ENCODE measurements at places on chromosomes 7 and 10. TPM values are rescaled to one million over a fixed set of nuclear protein-coding genes. Genes with fewer than 3 reads are reported as not detected.

GRCh38 chr10:30039567-30039966 is 19.8 kb downstream of the JCAD start:
- H3K27me3 ChIP-seq: no peaks in the 10 kb centered on the region
- no peak for DNase-seq
- no peaks in the 10 kb centered on the region for H3K4me1 ChIP-seq
- H3K4me3 ChIP-seq: no peak overlapping the region
- H3K36me3 ChIP-seq: peaks cover 2% of the 10 kb centered on the region

GRCh38 chr7:20172736-20173334 is 44.3 kb downstream of the MACC1 start:
- H3K36me3 ChIP-seq: no peaks in the 10 kb centered on the region
- H3K4me1 ChIP-seq: no peaks in the 10 kb centered on the region
- H3K4me3 ChIP-seq: no peak overlapping the region
- H3K27ac ChIP-seq: no peak overlapping the region

DNA sequence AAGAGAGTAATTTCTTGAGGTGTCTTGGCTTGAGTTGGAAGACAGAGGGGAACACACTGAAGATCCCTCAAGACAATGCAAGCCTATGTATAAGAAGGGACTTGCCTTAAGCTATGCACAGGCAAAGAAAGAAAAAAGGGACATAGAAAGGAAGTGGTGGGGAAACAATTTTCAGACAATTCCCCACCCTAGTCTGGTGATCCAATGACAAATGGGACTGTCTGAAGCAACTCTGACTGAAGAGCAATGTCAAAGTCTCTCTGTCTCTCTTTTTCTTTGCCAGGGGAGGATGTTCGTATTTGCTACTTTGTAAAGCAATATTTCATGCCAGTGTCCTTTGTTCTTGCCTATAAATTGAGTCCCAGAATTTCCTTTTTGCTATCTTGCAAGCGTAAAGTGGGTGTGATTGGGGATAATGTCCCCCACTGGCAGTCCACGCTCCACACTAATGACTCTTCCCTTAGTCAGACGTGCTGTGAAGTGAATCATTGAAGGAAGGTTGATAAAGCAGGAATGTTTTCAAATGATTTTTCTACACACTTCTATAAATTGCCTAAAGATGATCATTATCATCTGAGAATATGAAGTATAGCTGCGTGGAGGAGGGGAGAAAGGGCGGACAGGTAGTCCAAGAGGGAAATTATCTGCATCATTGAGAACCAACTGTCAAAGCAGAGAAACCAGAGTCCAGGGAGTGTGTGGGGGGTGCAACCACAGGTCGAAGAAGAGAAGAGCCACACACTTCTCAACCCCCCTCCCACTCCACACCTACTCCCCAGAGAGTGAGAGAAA is 243.8 kb upstream of the ETV1 start:
- no peak overlapping the region for H3K27ac ChIP-seq
- H3K4me3 ChIP-seq: no peak overlapping the region
- H3K36me3 ChIP-seq: no peaks in the 10 kb centered on the region
- H3K4me1 ChIP-seq: no peaks in the 10 kb centered on the region

GRCh38 chr7:43666938-43667337 is 62.4 kb downstream of the COA1 start:
- H3K4me1 ChIP-seq: no peaks in the 10 kb centered on the region
- no peak overlapping the region for H3K27ac ChIP-seq
- no peak overlapping the region for H3K4me3 ChIP-seq
- H3K36me3 ChIP-seq: no peaks in the 10 kb centered on the region
- DNase-seq: no peak

GRCh38 chr10:5530846-5531557 is 6.2 kb downstream of the CALML3 start:
- H3K4me1 ChIP-seq: peaks cover 8% of the 10 kb centered on the region
- no peaks in the 10 kb centered on the region for H3K27me3 ChIP-seq
- H3K36me3 ChIP-seq: no peaks in the 10 kb centered on the region
- H3K27ac ChIP-seq: no peak overlapping the region
- no peak overlapping the region for H3K4me3 ChIP-seq
- DNase-seq: no peak

GRCh38 chr7:128794020-128794419 is 2.3 kb downstream of the CCDC136 start:
- H3K27ac ChIP-seq: no peak overlapping the region
- H3K4me3 ChIP-seq: no peak overlapping the region
- DNase-seq: no peak
- peaks cover 9% of the 10 kb centered on the region for H3K4me1 ChIP-seq

DNA sequence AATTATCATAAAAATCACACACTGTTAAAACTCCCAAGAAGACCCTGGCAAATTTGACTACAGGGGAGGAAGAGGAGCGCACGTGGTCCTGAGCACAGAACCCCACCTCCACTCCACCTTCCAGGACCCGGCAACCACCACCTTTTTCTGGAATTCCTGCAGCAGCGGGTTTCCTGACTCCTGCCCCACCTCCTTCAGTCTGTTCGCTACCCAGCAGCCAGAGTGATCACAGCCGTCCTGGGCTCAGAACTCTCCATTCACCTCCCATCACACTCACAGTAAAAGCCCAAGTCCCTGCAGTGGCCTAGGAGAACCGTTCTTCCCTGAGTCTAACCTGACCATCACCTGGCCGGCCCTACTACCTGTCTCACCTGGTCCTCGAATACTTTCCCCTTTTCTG is 107.4 kb upstream of the FAM204A start:
- H3K4me3 ChIP-seq: no peak overlapping the region
- DNase-seq: no peak
- no peak overlapping the region for H3K27ac ChIP-seq
- no peaks in the 10 kb centered on the region for H3K4me1 ChIP-seq

DNA sequence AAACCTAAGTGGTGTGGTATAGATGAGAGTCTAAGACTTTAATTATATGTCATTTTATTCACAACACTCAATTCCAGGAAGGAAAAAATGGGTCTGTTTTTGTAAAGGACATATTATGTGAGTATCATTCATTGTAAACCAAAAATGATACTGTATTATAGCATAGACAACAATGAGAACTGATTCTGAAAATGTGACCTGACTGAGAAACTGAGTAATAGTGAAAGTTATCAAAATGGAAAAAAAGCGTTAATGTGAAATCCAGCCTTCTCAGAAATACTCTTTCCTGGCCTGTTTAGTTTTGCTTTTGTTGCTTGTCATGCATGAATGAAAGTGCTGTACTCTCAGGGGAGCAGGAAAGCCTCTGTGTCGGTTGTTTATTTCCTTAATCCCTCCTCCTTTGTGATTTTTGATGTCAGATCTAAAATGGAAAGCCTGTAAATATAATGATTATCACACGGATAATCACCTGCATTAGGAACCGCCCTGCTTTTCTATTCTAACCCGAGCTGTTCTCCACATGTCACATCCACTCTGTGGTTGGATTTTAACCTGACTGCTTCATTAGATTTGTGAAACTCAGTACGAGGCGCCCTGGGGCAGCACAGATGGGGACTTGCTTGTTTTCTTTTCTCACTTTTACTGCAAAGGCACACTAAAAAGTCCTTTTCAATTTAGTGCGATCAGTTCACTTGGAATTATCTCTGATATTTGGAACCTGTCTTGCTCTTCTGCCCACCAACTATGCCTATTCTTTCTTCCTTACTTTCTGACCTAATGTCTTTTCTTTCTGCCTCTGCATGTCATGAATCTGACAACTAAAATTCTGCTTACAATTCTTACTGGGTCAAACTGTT is 240.9 kb upstream of the KAT6B start:
- peak; percentile 40 for DNase-seq
- H3K4me1 ChIP-seq: peaks cover 56% of the 10 kb centered on the region
- no peaks in the 10 kb centered on the region for H3K36me3 ChIP-seq
- H3K27me3 ChIP-seq: no peaks in the 10 kb centered on the region
- H3K27ac ChIP-seq: peak overlapping the region; percentile 84
- H3K4me3 ChIP-seq: no peak overlapping the region

DNA sequence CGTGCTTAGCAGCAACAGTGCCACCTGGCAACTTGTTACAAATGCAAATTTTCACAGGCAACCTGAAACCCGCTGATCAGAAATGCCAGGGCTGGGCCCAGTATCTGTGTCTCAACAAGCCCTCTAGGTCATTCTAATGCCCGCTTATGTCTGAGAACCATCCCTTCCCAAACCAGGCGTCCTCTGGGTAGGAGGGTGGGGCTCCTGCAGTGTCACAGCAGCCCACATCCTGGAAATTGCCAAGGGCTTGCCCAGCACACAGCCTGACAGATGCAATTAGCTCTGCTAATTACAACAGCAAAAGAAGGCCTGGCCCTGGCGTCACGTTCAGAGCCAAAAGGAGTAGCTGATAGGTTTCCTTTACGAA is 15.9 kb downstream of the ITPRIP start:
- peak overlapping the region; percentile 37 for H3K27ac ChIP-seq
- DNase-seq: no peak
- H3K36me3 ChIP-seq: no peaks in the 10 kb centered on the region
- no peaks in the 10 kb centered on the region for H3K27me3 ChIP-seq

CD36 gene
- total RNA-seq: 137 TPM

ZNF282 gene
- total RNA-seq: 18.5 TPM

CALHM3 gene
- total RNA-seq: not detected

LRRC17 gene
- 4.1 TPM for total RNA-seq

PPP1R9A gene
- total RNA-seq: 51.8 TPM
